CD4-positive, alpha-beta T cell treated with Interleukin-12 subunit alpha and Interleukin-12 subunit beta, for 1 hour (primary cell): ENCODE measurements at places on chromosomes 3 and 15.

DNA sequence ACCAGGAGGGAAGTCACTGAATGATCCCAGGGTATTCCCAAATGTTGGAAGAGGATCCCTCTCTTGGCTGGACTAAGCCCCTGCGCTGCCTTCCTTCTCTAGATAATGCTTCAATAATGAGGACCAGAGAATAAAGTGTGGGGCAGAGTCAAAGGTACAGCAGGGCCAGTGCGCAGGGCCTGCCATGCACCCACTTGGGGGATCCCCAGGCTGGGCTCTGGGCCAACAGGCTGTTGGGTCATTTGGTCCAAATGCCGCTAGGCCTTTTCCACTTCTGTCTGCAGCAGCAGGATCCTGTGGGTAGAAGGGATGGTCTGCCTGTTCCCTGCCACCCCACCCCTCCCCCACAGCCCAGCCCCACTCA, 5.7 kb upstream of the CLK3 start:
- DNase-seq: no peak

- no peak for DNase-seq
Observed at GRCh38 chr3:12751571-12751970, 7.5 kb downstream of the TMEM40 start.

DNA sequence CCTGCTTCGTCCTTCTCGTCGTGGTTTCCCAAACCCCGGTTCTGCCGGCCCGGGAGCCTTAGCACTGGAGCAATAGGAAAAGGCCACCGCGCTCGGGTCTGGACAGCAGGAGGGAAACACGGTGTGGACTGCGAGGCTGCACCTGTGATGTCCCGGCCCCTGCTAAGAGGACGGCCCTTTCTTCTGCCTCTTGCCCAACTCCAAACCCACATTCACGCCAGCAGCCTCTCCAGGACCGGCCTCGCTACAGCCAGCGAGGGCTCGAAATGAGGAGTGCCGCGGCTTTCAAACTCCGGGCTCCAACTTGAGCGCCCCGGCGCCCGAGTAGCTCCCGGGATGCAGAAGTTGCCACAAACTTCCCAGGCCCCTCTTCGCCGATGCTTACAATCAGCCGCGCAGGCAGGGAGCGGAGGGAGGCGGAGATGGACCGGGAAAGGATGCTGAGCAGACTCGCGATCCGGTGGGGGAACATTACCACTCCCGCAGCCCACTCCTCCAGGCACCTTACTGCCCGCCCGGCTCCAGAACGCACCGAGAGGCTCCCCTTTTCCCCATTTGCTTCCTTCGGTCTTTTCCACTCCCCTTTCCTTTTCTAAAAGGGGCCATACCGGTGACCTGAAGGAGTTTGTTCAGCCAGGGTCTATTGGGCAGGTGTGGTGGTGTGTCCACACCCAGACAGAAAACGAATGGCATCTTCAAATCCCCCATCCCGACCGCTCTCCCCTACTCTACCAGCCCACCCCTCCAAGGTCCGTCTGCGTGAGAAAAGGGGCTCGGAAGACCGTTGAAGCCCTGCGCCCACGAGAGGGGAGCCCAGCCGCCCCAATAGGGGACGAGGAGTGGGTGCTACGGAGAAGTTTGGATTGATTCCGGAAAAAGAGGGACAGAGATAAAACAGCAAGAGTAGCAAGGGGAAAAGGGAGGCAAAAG, 18.8 kb upstream of the SATB1 start:
- no peak for DNase-seq

DNA sequence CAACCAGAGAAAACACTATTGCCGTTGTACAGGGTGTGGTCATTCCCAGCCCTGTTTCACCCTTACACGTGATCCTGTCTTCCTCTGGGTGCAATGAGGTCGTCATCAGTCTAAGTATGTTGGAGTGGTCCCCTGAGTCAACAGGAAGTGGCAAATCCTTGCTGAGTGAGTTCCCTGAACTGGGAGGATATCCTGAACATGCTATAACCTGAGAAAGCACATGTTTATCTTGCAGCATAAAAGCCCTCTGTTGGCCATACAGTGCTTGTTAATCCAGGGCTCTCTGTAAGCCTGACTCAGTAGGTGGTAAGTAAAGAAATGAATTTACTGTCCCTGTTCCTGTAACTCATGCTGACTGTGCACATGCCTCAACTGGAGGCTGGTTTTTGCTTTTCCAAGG, 477.8 kb upstream of the RGMA start:
- DNase-seq: no peak

- DNase-seq: no peak
Observed at GRCh38 chr15:37037071-37037655, 63.2 kb downstream of the MEIS2 start.

DNA sequence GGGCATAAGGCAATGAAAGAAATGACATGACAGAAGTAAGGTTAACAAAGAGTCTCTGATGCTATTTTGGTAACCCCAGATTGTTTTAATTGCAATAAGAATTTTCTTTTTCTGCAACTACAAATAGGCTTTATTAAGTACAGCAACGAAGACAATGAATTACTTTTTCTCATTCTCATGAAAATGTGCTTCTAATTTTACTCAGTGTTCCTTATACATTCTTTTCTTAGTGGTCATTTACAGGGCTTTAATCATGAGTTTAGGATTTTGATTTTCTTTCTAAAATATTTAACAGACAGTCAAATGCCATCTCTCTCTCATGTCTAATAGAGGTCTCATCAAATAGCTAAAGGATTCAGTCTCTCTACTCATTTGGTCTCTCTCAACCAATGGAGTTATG, 452.1 kb downstream of the RAP2B start:
- no peak for DNase-seq

DNA sequence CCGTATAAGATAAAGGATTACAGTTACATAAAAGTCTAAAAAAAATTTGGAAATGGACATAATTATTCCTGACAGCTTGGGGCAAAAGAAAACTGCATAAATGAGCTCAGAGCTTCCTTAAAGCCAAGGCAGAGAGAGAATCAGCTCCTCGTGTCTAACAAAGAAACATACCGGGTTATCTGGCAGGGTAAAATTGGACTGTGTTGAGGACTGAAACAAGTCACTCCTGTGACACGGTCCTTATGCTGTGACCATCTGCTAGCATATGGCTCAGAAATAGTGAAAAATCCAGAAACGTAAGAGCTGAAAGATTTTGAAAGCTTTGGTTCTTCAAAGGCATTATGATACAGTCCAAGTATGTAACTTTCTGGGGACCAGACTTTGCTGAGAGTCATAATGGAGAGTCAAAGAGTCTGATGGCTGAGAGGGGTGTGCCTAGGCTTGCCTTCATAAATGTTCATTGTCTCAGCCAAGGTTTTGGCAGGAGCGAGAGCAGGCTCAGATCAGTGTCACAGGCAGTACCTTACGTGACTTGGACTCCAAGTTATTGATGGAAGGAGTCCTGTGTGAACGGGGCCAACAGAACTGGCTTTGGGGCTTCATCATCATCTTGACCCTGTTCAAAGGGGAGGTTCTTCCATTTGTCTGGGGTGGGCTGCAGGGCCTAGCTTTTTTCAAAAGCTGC, 12.5 kb downstream of the MAP6D1 start:
- DNase-seq: no peak

DNA sequence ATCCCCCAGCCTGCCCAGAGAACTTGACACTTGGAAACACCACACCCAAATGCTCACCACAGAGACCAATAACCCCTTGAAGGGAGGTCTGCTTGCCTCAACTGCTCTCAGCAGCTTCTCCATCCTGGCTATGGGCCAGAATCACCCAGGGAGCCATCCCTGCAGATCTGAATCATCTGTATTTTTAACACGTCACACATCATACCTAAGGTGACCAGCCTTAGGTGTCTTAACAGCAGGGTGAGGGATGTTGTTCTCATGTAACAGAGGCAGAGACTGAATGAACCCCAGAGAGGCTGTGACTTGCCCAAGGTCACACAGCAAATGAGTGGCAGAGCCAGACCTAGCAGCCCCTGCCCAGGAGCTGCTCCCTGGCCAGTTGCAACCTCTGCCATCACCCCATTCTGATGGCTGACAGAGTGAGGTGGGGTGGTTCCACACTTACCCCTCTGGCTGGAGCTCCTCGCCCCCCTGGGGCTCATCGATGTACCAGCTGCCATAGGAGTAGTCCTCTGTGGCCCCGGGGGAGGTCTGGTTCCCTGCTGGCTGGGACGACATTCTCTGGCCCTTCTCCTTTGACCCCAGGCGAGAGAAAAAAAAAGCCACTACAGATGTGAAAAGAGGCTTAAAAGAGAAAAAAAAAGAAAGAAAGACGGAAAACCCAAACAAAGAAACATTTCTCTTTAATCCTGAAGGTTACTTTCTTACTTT, 722 bp downstream of the STRA6 start:
- no peak for DNase-seq

GRCh38 chr3:159158213-159158612, 356.4 kb downstream of the MFSD1 start:
- no peak for DNase-seq

- no peak for DNase-seq
Observed at GRCh38 chr3:151446002-151446340, 14.9 kb downstream of the IGSF10 start.

DNA sequence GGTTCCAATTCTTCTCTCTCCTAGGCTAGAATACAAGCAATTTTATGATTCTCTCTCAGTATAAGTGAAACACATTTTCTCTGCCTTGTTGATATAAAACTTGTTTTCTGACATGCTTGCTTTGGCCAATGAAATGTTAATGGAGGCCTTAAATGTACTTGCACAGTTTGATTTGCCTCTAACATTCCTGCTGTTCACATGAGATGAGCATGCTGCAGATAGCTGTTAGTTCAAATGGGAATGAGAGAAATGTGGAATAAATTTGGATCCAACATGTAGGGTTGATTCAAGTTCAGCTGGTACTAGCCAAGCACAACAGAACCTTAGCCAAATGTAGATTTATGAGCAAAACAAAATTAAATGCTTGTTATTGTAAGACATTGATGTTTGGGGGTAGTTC, 32.6 kb upstream of the FHIT start:
- no peak for DNase-seq

DNA sequence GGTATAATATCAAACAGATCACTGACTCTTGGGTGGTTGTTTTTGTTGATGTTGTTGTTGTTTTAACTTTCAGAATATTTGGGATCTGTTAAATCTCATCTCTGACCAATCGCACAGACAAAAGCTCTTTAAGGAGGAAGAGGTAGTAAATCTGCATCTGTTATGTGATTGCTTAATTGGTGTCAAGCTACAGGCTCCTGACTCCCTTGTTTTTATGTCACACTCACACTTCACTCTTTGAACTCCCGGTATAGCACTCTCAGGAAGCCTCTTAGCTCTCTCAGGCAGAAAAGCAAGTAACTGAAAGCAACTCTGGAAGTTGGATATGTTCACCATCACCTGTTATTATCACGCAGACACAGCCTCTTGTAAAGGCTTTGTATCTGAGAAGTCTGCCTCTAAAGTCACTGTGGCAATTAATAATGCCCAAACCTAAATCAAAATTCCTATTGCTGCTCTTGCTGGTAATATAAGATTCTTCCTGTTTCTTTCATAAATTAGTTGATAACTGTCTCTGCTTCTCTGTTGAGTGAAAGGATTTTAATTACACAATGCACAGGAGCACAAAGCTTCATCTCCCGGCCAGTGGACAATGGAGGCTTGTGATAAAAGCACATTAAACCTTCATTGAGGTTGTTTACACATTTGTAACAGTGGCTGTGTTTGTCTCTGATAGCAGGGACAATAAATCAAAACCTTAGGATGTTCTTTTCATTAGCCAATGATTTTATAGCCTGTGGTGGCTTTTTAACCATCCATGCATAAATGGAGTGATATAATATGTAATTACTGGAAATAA, 576.7 kb downstream of the MFSD1 start:
- no peak for DNase-seq

DNA sequence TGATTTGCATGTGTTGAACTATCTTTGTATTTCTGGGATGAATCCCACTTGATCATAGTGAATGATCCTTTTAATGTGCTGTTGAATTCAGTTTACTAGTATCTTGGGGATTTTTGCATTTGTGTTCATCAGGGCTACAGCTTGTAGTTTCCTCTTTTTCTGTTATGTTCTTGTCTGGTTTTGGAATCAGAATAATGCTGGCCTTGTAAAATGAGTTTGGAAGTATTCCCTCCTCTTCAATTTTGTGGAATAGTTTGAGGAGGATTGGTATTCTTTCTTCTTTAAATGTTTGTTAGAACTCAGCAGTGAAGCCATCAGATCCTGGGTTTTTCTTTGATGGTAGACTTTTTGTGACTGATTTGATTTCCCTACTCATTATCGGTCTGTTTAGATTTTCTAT, 63.1 kb upstream of the FBN1 start:
- DNase-seq: no peak

DNA sequence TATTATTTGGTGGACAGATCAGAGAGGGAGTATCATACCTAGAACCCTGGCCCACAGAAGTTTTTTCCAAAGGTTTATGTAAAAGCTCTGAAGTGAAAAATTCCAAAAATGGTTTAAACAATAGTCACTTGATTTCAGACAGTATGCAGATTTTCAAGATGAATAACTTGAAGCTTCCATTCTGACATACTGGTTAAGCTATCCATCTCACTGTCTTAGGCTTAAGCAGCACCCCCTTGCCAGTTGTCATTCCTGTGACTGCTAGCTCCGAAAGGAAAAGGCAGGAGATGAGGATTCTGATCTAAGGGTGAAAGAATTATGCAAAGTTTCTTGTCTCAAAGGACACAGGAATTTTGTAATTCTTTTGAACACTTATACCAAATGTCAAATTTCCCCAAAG, 337.5 kb upstream of the THBS1 start:
- no peak for DNase-seq

DNA sequence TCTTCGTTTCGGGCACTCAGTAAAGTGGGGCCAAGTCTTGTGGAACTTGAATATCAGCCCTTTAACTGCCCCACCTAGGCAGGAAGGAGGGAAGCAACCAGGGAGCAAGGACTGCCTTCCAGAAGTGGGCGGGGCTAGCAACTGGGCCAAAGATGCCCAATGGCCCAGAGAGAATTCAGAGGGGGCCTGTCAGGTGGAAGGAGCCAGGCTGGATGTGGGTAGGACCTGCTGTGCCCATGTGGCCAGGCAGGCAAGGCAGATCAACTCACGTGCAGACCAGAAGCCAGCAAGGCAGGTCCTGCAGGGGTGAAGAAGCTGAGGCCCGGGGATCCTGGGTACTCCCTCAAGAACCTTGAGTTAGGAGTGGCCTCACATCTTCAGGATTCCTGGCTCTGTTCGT, 5.5 kb downstream of the MAP6D1 start:
- DNase-seq: no peak

GRCh38 chr15:74368121-74368520, 675 bp upstream of the CYP11A1 start:
- no peak for DNase-seq
